ENCODE measurements at places on chromosomes 6 and 20. TPM values are rescaled to one million over a fixed set of nuclear protein-coding genes. Genes with fewer than 3 reads are reported as not detected.

PDYN gene
- not detected for total RNA-seq

PAX1 gene
- total RNA-seq: not detected

PSMB9 gene
- total RNA-seq: 1.5 TPM

DNA sequence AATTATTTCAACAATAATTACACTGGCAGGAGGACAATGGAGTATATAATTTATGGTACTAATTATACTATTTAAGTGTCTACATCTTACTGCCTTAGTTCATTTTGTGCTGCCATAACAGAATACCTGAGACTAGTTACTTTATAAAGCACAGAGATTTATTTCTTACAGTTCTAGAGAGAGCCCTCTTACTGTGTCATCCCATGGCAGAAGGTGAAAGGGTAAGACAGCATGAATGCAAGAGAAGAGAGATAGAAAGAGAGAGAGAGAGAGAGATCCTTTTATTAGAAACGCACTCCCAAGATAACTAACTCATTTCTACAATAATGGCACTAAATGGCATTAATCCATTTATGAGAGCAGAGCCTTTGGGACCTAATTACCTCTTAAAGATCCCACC is 314.7 kb downstream of the EPM2A start:
- H3K36me3 ChIP-seq: no peaks in the 10 kb centered on the region
- no peaks in the 10 kb centered on the region for H3K4me1 ChIP-seq
- H3K27me3 ChIP-seq: no peaks in the 10 kb centered on the region
- no peak overlapping the region for H3K4me3 ChIP-seq

- H3K4me1 ChIP-seq: peaks cover 19% of the 10 kb centered on the region
- H3K27ac ChIP-seq: no peak overlapping the region
- DNase-seq: no peak
- no peaks in the 10 kb centered on the region for H3K27me3 ChIP-seq
These were observed 8.3 kb upstream of the MMP9 start for GRCh38 chr20:46000262-46000996.

GRCh38 chr6:126245077-126245476 is 94.8 kb upstream of the CENPW start:
- H3K27ac ChIP-seq: no peak overlapping the region
- H3K4me3 ChIP-seq: no peak overlapping the region
- no peaks in the 10 kb centered on the region for H3K36me3 ChIP-seq
- H3K4me1 ChIP-seq: no peaks in the 10 kb centered on the region

Data from PC-3 (cell line).